SK-N-DZ (cell line): ENCODE measurements at places on chromosomes 2 and 18.

DNA sequence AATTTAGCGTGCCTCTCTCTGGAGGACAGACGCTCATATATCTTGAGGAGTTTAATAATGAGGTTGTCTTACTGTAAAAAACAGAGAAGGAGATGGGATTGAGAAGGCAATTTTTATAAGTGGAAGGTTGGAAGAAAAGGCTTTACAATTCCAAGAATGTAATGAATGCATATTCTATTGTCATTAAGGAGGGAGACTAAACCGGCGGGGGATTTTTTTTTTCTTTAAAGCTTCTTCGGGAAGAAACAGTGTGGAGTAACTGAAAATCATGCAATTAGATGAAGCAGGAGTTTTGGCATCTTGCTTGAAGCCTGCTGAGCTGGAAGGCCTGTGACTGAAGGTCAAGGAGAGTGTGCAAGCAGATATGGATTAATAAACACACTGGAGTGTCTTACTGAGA lies 124.4 kb downstream of the HRH4 start:
- DNase-seq, result no peak

DNA sequence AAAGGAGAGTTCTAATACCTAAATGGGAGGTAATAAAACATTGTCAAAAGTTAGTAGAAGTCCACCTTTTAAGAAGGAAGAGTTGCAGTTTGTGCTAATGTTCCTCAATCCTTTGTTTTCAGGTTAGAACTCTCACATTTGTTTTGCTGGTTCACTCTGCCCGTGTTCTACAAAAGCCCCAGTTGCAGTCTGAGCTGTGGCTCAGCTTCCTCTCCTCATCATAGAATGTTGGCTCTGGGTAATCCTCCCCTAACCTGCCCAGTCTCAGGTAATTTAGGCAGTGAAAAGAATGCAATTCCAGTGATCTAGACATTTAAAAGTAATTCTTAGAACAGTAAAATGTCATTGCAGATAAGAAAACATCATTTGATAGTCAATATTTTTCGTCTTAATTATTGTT lies 1410.4 kb upstream of the ZEB2 start:
- DNase-seq, result no peak

- no peak for DNase-seq
These were observed 86.9 kb downstream of the FAM117B start for GRCh38 chr2:202721621-202722020.

DNA sequence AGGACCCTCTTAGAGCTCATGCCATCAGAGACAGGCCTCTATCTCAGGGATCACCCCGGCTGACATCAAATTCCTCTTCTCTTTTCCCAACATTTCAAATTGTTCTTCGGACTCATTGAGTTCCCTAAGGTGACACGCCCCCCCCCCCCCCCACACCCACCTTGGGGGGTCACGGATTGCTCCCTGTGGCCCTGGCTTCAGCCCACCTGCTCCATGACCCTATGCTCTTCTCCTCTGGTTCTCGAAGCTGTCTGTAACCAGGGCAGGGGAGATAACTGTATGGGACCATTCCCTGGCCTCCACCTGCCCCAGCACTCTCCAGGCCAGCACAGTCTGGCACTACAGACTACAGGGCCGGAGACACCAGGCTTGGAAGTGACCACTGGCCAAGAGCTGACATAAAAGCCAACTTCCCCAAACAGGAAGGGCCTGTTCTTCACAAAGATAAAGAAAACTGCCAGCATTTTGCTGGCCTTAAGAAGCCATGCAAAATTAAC lies 7.1 kb downstream of the MTERF4 start:
- no peak for DNase-seq

DNA sequence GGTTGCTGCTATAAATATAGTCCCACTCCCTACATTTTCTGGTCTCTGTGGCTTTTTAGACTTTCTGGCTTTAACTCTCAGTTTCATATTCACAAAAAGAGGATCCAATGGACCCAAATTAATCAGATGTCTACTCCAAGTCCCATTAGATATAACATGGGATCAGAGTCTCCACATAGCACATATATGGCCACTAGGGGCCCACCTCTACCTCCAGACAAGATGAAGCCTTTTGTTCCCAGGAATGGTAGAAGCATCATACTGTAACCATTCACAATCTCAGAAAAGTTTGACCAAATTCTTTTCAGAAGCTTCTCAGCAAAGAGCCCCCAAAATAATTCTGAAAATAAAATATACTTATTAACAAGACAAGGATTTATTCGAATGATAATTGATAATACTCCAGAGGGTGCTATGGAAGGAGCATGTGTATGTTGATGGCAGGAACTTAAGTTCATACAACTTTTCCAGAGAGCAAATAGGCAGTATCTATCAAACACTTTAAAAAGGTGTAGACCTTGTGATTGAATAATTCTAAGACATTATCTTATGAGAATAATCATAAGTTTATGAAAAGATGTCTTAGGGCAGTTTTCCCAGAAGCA lies 382.3 kb upstream of the CRIM1 start:
- no peak for DNase-seq

DNA sequence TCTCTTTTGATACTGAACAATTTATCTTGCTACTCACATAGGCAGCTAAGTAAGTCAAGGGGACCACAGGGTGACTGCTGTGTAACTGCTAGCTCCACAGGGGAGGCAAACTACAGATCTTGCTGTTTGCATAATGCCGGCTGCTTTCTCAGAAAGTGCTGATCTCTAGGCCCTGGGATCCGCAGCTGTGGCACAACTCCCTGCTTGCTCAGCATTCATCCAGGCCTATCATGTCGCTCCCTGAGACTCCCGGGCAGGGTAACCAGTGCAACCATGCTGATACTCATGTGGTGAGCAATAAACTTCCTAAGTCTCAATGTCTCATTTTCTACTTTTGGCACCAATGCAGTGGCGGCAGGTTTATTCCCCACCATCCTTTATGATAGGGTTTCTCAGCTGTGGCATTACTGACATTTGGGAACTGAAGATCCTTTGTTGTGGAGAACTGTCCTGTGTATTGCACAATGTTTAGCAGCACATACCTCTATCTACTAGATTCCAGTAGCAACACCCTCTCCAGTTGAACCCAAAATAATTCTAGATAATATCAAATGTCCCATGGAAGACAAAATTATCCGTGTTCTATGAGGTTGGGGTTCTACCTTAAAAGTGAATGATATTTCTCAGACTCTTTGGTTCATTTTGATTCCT lies 1101.3 kb downstream of the LRP1B start:
- no peak for DNase-seq

- DNase-seq, result no peak
These were observed 72.0 kb upstream of the ODC1 start for GRCh38 chr2:10520154-10520553.

DNA sequence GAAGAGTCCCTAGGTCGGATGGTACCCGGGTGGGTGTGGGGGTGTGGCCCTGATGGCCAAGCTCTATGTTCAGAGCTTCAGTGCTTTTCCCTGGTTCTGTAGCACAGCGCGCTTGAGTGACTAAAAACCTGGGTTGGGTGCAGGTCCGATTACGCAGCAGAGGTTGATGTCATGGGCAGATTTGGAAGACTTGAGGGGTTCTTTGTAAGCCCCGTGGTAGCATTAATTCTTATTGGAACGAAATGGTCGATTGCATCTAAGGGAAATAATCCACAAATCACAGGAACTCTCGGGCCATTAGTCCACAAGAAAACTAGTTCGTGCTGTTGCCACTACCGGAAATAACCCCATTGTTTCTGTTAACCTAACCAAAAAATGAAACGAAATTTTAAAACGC lies 9.0 kb downstream of the HOXD8 start:
- no peak for DNase-seq

DNA sequence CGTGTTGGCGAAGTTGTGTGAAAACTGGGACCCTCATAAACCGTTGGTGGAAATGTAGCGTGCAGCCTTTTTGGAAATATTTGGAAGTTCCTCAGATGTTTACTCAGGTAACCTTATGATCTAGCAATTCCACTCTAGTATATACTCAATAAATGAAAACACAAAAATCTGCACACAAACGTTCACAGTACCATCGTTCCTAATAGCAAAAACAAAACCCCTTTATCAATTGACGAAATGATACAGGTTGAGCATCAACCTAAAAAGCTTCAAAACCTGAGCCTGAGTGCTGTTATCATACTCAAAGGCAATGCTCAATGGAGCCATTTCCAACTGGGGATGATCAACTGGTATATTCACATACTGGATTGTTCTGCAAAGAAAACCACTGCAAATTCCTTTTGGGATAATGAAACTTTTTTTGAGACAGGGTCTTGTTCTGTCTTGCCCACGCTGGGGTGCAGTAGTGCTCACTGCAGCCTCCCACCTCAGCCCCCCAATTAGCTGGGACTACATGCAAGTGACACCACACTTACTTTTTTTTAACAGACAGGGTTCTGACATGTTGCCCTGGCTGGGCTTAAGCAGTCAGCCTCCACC lies 777 bp upstream of the C18orf32 start:
- no peak for DNase-seq

DNA sequence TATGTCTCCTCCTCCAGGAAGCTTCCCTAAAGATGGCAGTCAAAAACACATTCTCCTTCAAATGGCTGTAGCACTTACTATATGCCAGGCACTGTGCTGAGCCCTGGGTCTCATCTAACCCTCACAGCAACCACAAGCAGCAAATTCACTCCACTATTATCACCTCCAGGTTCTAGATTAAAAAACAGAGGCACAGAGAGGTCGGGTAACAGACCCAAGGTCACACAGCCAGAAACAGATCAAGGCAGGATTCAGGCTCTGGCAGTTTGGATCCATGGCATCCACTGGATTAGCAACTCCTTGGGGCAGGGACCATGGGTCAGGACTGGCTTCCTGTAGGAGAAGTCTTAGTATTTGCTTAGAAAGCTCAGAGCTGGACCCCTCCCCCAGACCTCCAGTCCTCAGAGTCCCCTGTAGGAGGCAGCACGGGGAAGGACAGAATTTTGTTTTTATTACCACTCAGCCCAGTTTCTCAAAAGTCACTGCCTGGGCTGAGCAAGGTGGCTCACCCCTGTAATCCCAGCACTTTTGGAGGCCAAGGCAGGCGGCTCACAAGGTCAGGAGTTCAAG lies 34.4 kb downstream of the ZFP36L2 start:
- no peak for DNase-seq

DNA sequence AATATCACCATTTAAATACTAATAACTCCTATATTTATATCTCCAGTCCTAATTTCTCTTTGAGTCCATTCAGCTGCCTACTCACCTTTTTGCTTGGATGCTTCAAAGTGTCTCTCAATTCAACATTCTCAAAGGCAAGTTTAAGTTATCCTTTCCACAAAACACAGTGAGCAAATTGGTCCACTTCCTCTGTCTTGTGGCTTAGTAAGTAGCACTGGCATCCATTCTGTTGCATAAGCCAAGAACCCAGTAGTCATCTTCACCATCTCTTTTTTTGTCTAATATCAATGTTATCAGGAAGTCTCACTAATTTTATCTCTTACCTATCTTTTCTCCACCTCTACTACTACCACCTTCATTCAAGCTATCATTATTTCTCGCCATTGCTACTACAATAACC lies 27.4 kb upstream of the IL1RL1 start:
- DNase-seq, result no peak

GRCh38 chr18:5285326-5285725 lies 10.2 kb downstream of the ZBTB14 start:
- DNase-seq, result no peak

GRCh38 chr2:198905881-198906612 lies 551.7 kb downstream of the SATB2 start:
- DNase-seq, result no peak

- DNase-seq, result no peak
These were observed 24.4 kb upstream of the TMEM182 start for GRCh38 chr2:102737431-102737830.

- DNase-seq, result no peak
These were observed 523.0 kb downstream of the ERBB4 start for GRCh38 chr2:212015588-212015987.

GRCh38 chr2:134360745-134361487 lies 107.0 kb downstream of the MGAT5 start:
- no peak for DNase-seq

GRCh38 chr2:134982603-134983002 lies 64.0 kb downstream of the CCNT2 start:
- no peak for DNase-seq

GRCh38 chr18:3218819-3219218 lies 949 bp downstream of the MYOM1 start:
- DNase-seq, result no peak

DNA sequence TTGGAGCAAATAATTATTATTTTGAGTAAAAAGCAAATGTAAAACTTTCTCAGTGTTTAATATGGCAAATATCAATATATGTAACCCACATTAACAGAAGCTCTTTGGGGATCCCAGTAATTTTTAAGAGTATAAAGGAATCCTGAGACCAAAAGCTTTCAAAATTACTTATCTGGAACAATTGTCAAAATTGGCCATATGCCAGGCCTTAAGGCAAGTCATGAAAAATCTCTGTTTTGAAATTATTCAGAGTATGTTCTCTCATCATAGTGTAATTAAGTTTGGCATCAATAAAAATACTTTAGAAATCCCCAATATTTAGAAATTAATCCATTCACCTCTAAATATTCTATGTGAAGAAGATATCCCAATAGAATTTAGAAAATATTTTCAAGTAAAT lies 225.3 kb upstream of the ARL4C start:
- no peak for DNase-seq

- no peak for DNase-seq
These were observed 123.9 kb upstream of the SULT1C3 start for GRCh38 chr2:108115868-108116267.
